ENCODE measurements at places on chromosomes 5 and 9. TPM values are rescaled to one million over a fixed set of nuclear protein-coding genes. Genes with fewer than 3 reads are reported as not detected.

MORN5 gene
- total RNA-seq: not detected

GRCh38 chr5:106601620-106602019 lies 1069.1 kb downstream of the EFNA5 start:
- no peaks in the 10 kb centered on the region for H3K4me1 ChIP-seq
- no peak for DNase-seq
- H3K27ac ChIP-seq: no peak overlapping the region
- H3K4me3 ChIP-seq: no peak overlapping the region
- H3K36me3 ChIP-seq: no peaks in the 10 kb centered on the region

DNA sequence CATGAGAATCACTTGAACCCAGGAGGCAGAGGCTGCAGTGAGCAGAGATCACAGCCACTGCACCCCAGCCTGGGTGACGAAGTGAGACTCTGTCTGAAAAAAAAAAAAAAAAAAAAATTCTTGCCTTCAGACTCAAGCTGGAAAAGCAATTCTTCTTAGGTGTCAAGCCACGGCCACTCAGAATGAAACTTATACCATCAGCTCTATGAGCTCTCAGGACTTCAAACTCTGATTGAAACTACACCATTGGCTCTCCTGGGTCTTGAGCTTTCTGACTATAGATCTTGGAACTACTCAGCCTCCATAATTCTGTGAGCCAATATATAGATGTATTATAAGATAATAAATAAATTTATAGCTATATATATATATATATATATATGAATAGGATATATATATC lies 12.9 kb upstream of the FGF10 start:
- no peak overlapping the region for H3K27ac ChIP-seq
- no peak overlapping the region for H3K4me3 ChIP-seq
- H3K36me3 ChIP-seq: no peaks in the 10 kb centered on the region
- no peaks in the 10 kb centered on the region for H3K27me3 ChIP-seq
- H3K4me1 ChIP-seq: no peaks in the 10 kb centered on the region
- DNase-seq: no peak

- H3K36me3 ChIP-seq: no peaks in the 10 kb centered on the region
- no peak overlapping the region for H3K4me3 ChIP-seq
These were observed 73.2 kb downstream of the MRPL36 start for GRCh38 chr5:1726469-1726865.
